Stimulated activated CD8-positive, alpha-beta memory T cell treated with anti-CD3 and anti-CD28 coated beads, Interleukin-4, amount 100 ng/mL, for 48 hours (primary cell): ENCODE measurements at places on chromosomes 1 and 21.
A peak's percentile ranks its signal among the peaks of the same experiment; 100 is the strongest.

DNA sequence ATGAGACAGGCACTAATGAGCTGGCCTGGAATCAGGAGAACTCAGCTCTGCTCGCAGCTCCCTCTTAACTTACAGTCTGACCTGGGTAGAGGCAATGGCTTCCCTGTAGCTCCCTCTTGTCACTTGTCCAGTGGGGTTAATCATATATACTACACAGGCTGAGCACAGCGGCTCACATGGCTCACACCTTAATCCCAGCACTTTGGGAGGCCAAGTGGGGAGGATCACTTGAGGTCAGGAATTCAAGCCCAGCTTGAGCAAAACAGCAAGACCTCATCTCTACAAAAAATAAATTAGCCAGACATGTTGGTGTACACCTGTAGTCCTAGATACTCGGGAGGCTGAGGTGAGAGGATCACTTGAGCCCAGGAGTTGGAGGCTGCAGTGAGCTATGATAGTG, 4.2 kb downstream of the S100A6 start:
- DNase-seq: no peak

DNA sequence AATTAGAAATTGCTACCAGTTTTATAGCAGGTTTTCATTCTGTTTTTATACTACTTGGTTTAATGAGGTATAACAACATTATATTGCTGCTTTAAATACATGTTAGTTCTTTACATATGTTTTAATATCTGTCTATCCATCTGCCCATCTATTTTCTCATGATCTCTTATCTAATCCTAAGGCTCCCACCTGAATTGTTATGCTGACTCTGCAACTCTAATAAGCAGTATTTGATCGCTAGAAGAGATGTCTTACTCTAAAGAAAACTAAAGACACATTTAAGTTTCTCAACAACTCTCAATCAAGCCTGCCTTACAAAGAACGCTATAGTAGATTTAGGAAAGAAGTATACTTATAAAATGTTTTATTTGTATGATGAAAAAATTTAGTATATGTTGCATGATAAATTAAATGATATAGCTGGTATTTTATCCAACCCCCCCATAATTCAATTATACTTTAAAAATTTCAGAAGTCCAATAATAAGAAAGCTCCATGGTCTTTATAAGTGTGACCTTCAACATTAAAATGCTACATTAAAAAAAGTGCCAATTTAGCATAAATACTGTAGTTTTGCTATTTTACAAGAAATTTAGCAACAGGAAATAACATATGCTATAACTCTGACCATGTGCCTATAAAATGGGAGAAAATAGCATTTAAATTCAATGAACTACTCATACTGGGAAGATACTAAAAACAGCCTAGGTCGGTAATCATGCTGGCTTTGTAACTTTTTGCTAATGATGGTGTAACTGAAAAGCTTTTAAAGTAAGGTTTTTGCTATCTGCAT, 180.3 kb downstream of the NEGR1 start:
- DNase-seq: no peak

GRCh38 chr1:220527908-220528678, at the start of gene MARK1:
Gene MARK1, plus strand, starts transcription at chr1:220528136. Its CDS starts 687 bp downstream, at chr1:220528823.
- DNase-seq: peak; percentile 32

DNA sequence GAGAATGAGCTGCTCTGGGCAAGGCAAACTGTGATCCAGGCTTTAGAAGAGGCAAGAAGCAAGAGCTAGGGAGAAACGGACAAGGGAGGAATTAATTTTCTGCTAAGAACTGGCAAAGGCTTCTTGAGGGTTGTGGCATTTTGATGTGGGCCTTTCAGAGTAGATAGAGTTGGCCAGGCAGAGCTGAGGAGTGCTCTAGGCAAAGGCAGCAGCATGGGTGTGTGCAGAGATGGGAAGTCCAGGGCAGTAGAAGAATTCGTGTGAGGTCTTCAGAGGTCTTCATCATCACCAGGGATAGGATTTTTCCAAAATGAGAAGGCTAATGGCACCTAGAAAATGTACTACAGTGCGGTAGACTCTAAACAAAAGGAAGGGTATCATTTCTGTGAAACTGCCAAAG, 237.8 kb downstream of the LTN1 start:
- DNase-seq: no peak

GRCh38 chr21:40146216-40146837, 279.1 kb downstream of the PCP4 start:
- no peak for DNase-seq

DNA sequence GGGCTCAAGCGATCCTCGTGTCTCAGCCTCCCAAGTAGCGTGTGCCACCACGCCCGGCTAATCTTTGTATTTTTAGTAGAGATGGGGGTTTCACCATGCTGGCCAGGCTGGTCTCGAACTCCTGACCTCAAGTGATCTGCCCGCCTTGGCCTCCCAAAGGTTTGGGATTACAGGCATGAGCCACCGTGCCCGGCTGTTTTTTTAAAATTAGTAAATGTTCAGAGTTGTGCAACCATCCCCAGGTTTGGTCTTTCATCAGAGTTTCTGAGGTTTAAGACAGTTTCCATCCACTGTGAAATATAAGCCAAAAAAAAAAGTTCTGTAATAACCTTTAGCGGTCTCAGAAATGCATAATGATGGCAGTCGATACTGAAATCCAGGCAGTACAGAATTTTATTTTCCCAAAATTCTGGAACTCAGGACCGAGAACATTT, 550 bp upstream of the SYT11 start:
- peak; percentile 65 for DNase-seq
